ENCODE measurements at places on chromosomes 11 and 22.

DNA sequence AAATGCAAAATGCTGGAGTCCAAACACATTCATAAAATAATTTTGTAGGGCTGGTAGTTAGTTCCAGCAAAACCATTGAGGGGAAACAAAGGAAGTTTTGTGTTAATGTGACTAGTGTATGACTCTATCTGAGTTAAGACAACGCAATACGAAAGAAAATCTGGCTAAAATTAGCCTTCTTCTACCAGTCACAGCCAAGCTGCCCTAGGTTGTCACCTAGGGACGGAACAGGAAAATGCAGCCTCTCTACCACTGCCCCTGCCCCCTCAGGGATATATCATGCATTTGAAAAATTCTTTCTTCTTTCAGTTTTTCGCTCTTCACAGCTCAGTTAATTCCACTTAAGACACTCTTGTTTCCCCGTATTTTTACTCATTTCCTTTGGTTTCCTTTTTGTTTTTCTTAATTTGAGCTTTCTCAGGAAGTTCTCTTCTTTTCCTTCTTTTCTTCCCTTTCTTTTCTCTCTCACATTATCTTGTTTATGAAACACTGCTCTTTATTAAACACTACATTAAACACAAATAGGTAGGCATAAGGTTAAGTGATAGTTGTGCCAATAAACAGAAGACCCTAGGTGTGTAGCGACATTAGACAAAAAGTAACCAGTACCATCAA lies 30.6 kb downstream of the KIRREL3 start:
- no peak for DNase-seq

DNA sequence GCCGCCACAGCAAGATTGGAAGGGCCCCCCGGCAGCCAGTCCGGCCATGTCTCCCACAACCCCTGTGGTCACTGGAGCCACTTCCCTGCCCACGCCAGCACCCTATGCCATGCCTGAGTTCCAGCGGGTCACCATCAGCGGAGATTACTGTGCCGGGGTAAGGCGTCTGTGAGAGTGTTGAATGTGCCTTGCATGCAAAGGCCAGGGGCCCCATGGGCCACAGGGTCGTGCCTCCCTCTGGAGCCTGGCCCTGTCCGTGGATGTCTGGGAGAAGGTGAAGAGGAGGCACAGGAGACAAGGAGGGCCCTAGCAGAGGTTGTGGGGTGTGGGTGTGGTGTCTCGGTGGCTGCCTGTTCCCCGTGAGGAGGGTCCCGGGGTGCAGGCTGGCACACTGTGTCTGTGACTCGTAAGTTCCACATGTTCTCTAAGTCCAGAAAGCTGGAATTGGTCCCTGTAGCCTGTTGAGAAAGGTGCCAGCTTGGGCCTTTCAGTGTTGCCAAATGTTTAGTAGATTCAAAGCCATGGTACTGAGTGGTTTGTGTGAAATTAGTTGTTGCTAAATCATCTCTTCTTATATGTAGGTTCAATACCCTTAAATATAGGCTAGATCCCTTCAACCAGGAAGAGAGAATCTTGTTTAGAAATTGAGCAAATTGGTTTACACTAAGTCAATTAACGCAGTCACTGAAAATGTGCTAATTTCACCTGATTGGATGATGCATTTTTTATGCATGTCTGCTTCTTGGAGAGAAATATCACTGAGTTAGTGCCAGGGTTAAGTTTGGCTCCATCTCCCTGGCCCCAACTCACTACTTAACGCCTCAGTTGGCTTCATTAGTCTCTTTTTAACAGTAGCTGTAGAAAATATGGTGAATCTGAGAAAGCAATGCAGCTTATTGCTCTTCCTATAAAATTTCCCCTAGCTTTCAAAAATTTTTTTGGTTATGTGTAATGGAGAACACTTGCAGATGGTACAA lies 23.8 kb downstream of the AMPD3 start:
- no peak for DNase-seq

DNA sequence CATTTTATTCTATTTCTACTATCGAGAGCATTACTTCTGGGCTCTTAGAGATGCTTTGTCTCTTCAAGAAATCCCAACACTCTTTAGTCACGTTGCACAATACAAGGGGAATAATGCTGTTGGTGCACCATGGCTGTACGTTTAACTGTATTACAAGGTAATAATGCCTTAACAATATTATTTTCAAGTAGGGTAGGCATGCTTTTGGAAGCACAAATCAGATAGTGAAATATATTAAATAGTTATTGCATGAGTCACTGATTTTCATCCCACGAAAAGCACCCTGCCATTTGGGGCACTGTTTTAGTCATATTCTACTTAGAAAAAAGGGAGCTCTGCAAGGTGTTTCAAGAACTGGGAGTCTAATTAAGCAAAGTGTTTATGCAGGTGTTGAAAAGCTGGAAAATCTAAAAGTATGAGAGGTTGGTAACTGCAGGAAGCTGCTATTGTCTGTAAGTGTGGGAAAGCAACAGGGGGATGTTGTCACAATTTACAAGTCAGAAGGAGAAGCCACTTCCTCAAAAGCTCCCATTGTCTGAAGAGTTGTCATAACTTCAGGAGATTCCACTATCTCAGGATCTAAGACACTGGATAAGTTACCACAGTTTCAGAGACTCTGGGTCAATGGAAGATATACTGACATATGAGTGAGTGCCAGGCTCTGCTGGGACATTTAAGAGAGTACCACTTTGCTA lies 218.2 kb downstream of the JRKL start:
- no peak for DNase-seq

- DNase-seq = no peak
Observed at GRCh38 chr11:45361551-45361950, 75.4 kb upstream of the SYT13 start.

- no peak for DNase-seq
Observed at GRCh38 chr11:27294654-27295053, 68.4 kb downstream of the CCDC34 start.

GRCh38 chr11:96483374-96483955 lies 93.7 kb downstream of the JRKL start:
- no peak for DNase-seq

GRCh38 chr11:2701230-2701629 lies 1.4 kb upstream of the KCNQ1OT1 start:
- no peak for DNase-seq

- DNase-seq = no peak
Observed at GRCh38 chr11:94740083-94741021, 27.8 kb upstream of the AMOTL1 start.

- DNase-seq = no peak
Observed at GRCh38 chr11:70019576-70020011, 58.5 kb upstream of the ANO1 start.

DNA sequence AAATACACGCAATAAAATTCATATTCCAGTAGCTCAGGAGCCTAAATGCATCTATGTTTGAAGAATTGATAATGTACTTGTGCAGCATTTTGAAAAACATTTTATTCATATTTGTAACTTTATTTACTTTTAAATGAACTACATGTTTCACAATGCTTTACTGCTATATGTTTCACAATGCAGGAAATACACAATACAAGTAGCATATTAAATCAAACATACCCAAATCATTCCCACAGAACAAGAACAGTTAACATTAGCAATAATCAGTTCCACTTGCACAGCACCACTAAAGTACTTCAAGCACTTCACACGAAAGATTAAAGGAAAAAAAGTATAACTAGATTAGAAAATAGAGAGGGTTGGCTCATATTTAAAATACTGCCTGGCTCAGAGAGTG lies 343.6 kb upstream of the CCDC90B start:
- DNase-seq = no peak

All from substantia nigra (tissue), 51 donors.